ENCODE measurements at places on chromosomes 5 and 9. TPM values are rescaled to one million over a fixed set of nuclear protein-coding genes. Genes with fewer than 3 reads are reported as not detected.

DNA sequence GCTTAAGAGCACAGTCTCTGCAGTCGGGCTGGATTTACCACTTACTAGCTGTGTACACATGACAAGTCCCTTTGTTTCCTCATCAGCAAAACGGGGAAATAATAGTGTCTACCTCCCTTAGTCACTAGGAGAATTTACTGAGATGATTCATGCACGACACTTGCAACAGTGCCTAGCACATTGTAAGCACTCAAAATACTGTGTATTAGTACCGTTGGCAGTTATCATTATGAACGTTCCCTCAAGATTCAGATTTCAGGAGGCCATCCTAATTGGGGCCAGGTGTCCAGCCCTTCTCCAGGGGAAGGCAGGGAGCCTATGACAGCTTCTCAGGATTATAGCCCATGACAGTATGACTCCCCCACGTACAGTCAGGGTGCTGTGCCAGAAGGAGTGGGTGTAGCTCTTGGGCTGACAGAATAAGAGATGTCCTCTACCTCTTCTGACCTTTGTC lies 164.3 kb downstream of the DOCK2 start:
- peaks cover 12% of the 10 kb centered on the region for H3K4me1 ChIP-seq
- no peak overlapping the region for H3K27ac ChIP-seq
- H3K27me3 ChIP-seq = no peaks in the 10 kb centered on the region
- DNase-seq = no peak
- peaks cover 52% of the 10 kb centered on the region for H3K36me3 ChIP-seq
- no peak overlapping the region for H3K4me3 ChIP-seq

CAVIN4 gene
- 0.12 TPM for polyA plus RNA-seq

DNA sequence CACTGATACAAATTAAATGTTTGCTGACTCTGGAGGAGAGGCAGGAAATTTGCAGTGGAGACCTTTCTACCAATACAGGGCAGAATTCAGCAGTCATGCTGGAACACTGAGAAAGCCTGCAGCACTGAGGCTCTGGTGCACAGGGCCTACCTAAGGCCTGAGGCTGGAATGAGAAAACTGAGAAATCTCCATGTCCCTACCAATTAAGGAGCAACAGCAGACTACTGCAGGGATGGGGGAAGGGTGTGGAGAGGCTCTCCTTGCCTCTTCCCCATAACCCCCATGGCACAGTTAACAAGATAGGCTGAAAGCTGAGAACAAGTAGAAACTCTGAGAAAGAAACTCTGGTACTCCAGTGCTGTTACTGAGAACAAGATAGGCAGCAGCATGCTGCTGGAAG lies 10.5 kb downstream of the FBXO4 start:
- peaks cover 23% of the 10 kb centered on the region for H3K36me3 ChIP-seq
- H3K27ac ChIP-seq = no peak overlapping the region
- no peak overlapping the region for H3K4me3 ChIP-seq
- DNase-seq = no peak
- no peaks in the 10 kb centered on the region for H3K27me3 ChIP-seq

ANKRD34B gene
- polyA plus RNA-seq = not detected

DNA sequence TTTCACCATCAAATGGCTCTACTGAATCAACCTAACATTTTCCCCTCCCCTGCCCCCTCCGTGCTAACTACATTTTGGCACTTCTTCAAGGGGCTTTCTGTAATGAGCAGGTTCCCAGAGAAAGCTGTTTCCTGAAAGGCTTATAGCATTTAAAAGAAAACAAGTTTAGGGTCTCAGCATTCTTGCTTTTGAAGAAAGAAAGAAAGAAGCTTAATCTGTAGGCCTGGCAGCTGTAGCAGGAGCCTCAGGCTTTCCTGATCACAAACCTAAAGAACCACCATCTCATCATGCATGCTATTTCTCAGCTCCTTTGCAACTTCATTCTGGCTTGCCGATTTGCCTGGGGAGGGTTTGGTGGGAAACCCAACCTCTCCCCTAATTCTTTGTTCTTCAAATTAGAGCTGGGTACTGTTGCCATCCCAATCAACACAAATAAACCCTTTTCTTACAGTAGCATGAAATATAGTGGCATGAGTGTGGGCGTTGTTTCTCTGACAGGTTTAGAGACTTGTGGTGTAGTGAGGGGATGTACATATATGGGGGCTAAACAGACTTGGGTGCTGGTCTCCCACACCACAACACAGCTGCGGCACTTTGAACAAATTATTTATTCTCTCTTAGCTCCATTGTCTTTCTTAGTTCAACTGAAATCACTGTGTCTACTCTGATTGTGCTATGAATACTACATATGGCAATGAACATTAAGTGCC lies 160.5 kb upstream of the TNC start:
- H3K27ac ChIP-seq = no peak overlapping the region
- no peaks in the 10 kb centered on the region for H3K27me3 ChIP-seq
- H3K36me3 ChIP-seq = no peaks in the 10 kb centered on the region
- no peak for DNase-seq
- no peaks in the 10 kb centered on the region for H3K4me1 ChIP-seq

- no peaks in the 10 kb centered on the region for H3K4me1 ChIP-seq
- DNase-seq = no peak
- no peaks in the 10 kb centered on the region for H3K27me3 ChIP-seq
Measured at GRCh38 chr5:59348189-59348588, 545.3 kb downstream of the PDE4D start.
